Adrenal gland (tissue), 19 donors: ENCODE measurements at places on chromosomes 13 and 19. TPM values are rescaled to one million over a fixed set of nuclear protein-coding genes. Genes with fewer than 3 reads are reported as not detected.

- no peak overlapping the region for H3K27ac ChIP-seq
- DNase-seq: peak; percentile 71
- H3K27me3 ChIP-seq: no peaks in the 10 kb centered on the region
Observed at GRCh38 chr19:5627395-5627904, 4.6 kb downstream of the SAFB start.

DNA sequence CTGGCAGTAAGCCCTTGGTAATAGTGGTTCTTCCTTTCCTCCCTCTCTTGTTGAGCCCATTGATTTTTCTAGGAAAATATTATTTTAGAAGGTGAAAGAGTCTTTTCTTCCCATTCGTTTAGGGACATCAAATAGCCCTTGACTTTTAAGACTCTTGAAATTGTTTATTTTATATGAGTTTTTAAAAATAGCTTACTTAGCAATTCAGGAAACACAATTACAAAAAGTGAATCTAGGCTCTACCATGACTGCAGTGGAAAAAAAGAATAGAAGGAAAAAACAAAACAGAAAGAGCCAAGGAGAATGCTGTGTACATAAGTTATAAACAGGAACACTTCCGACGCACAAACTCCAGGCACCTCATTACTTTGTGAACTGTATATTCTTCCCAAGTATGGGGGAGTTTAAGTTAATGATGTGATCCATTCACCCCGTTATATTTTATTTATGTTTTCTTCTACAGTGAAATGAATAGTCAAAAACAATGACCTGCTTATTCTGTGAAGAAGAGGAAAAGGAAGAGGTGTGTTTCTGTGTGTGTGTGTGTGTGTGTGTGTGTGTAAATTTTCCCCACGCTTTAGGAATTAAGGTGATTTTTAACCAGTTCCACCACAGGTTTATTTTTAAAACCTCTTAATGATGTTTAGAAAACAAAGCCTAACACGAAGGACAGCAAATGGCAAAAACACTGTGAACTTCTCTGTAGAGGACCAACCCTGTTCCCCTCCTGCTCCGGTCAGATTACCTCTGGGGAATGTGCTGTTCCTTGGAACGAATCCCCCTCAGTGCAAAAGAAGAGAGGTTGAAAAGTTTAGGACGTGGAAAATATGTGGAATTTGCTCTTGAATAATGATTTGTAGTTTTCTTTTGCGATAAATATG lies 266.3 kb downstream of the KLF5 start:
- H3K4me1 ChIP-seq: no peaks in the 10 kb centered on the region
- no peak overlapping the region for H3K27ac ChIP-seq
- no peaks in the 10 kb centered on the region for H3K27me3 ChIP-seq
- no peak for DNase-seq
- no peak overlapping the region for H3K4me3 ChIP-seq

- peaks cover 15% of the 10 kb centered on the region for H3K4me1 ChIP-seq
- no peak overlapping the region for H3K27ac ChIP-seq
- no peak overlapping the region for H3K4me3 ChIP-seq
- DNase-seq: no peak
- H3K36me3 ChIP-seq: no peaks in the 10 kb centered on the region
- H3K27me3 ChIP-seq: peaks cover 18% of the 10 kb centered on the region
Observed at GRCh38 chr19:55352549-55353145, 1.9 kb downstream of the COX6B2 start.

DNA sequence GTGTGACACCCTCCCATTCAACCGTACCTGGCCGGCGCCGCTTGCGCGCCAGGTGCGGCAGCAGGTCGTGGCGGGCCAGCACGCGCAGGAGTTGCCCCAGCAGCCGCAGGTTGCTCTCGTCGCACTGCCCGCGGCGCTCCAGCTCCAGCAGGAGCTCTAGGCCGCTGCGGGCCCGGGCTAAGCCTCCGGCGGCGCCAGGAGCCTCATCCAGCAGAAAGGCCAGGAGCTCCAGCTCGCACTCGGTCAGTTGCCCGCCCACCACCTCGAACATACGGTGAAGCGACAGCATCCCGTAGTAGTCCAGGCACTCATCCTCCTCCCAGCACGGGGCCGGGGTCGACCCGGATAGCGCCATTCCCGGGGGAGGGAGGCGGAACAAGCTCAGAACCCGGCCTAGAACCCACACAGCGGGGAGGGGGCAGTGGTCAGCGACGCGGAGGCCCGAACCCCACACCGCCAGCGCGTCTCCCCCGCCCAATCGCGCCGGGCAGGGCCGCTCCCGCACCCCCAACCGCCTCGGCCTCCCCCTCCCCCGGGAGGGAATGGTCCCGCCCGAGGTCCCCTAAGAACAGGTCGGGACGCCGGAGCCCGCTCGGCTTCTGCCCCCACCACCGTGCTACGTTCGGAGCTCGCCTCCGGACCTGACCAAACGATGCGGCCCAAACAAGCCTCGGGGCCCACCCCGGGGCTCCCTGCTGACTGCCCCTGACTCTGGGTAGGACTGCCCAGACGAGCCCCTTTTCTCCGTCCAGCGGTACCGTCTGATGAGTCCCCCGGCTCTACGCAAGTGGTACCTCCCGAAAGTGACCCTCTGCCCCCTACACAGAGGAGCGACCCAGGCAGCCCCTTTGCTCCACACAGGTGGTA lies 591 bp downstream of the DEDD2 start:
- no peaks in the 10 kb centered on the region for H3K27me3 ChIP-seq
- no peaks in the 10 kb centered on the region for H3K36me3 ChIP-seq
- H3K4me1 ChIP-seq: peaks cover 69% of the 10 kb centered on the region

SPACA4 gene
- not detected for total RNA-seq

ZIC2 gene
- total RNA-seq: not detected

STK24 gene
- total RNA-seq: 72.2 TPM

DNA sequence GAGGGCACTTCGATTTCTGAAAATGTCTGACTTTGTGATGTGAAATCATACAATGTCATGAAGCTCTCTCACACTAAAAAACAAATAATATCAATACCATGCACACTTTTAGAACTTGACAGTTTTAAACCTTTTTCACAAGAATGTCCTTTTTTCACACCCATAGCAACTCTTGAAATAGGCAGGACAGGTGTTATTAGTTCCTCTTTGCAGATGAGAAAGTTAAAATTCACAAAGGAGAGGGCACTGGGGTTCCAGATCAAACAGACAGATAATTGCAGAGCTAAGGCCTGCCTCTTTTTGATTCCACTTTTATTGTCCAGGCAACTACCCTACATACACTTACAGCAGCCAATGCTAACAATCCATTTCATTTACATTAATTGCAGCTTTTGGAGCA lies 142.8 kb downstream of the KLF12 start:
- DNase-seq: no peak
- no peaks in the 10 kb centered on the region for H3K36me3 ChIP-seq
- H3K27ac ChIP-seq: no peak overlapping the region
- no peaks in the 10 kb centered on the region for H3K4me1 ChIP-seq
- no peaks in the 10 kb centered on the region for H3K27me3 ChIP-seq

- H3K4me1 ChIP-seq: no peaks in the 10 kb centered on the region
- no peak for DNase-seq
- H3K27me3 ChIP-seq: no peaks in the 10 kb centered on the region
- H3K27ac ChIP-seq: no peak overlapping the region
Observed at GRCh38 chr13:78197231-78197630, 278.6 kb upstream of the EDNRB start.

DNA sequence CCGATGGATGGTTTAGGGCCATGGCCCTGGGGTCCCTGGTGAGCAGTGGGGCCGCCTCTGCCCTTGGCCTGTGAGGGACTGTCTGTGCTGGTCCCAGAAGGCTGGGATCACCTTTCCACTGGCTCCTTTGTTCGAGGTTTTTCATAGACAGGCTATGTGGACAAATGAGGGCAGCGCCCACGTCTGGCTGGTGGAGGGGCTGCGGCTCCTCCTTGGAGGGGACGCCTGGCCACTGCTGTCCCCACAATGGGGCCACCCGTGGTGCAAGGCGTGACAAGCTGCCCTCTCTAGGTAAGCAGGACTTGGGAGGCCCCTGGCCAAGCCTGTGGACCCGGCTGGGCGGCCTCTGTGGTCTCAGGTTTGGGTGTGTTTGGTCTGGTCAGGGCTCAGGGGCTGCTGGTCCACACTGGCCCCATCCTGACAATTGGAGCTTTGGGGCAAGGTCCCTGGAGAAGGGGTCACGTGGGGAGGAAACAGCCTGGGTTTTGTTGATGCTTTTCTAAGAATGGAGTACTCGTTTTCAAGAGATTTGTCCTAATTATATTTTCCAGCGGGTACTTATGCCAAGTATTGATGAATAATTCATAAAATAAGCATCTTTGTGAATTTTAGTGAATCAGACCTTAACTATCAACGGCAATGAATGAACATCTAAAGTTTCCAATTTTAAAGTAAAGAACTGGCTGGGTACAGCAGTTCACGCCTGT lies 33.3 kb downstream of the MCF2L start:
- no peaks in the 10 kb centered on the region for H3K36me3 ChIP-seq
- peak; percentile 76 for DNase-seq
- no peak overlapping the region for H3K4me3 ChIP-seq
- no peaks in the 10 kb centered on the region for H3K4me1 ChIP-seq

GRCh38 chr19:36638862-36639510 lies 27.7 kb downstream of the ZNF461 start:
- no peaks in the 10 kb centered on the region for H3K27me3 ChIP-seq
- H3K27ac ChIP-seq: no peak overlapping the region
- no peak for DNase-seq
- no peaks in the 10 kb centered on the region for H3K4me1 ChIP-seq
- H3K4me3 ChIP-seq: no peak overlapping the region

NLRP9 gene
- not detected for total RNA-seq

DNA sequence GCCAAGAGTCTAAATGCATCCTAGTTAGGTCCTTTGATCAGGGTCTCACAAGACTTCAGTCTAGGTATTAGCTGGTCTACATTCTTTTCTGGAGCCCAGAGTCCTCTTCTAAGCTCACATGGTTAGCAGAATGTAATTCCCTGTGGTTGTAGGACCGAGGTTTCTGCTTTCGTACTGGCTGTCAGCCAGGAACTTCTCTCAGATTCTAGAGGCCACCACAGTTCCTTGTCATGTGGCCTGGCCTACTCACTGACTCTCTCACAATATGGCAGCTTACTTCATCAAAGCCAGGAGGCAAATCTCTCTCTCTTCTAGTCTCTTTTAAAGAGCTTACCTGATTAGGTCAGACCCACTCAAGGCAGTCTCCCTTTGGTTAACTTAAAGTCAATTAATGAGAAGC lies 82.9 kb downstream of the POU4F1 start:
- H3K27me3 ChIP-seq: no peaks in the 10 kb centered on the region
- DNase-seq: no peak
- no peaks in the 10 kb centered on the region for H3K4me1 ChIP-seq

MYO9B gene
- 95.7 TPM for total RNA-seq

DNA sequence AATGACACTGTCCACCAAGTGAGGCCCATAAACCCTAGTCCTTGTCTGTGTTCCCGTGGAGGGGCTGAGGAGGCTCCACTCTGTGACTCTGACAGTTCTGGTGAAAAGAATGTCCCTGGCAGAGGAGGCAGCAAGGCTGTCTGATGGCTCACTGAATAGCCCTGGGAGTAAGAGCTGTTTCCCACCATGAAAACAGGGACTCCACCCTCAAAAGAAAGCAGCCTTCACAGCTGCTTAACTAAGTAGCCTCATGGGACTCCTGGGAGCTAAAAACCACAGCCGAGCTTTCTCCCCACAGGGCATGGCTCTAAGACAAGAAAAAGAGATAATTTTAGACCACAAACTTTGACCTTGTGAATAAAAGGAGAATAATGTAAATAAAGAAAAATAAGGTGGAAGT lies 135.1 kb upstream of the FRY start:
- H3K4me1 ChIP-seq: no peaks in the 10 kb centered on the region
- no peaks in the 10 kb centered on the region for H3K36me3 ChIP-seq
- DNase-seq: no peak
- no peak overlapping the region for H3K4me3 ChIP-seq
- H3K27me3 ChIP-seq: no peaks in the 10 kb centered on the region

DNA sequence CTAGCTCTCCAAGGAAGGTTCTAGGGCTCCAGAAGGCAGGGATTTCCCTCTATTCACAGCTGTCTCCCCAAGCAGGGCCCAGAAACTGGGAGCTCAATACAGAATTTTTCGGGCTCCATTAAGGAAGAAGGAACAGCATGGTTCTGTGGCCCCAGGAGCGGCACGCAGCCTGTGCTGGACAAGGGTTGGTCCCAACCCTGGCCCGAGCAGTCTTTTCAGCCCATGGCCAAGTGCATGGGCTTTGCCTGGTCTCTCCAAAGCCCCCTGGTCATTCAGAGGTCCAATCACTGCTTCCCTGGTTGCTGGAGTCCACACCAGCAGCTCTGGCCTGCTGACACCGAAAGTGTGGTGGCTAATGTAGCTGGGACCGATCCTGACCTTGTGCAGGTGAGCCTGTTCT lies 6.6 kb upstream of the PRKD2 start:
- no peaks in the 10 kb centered on the region for H3K27me3 ChIP-seq
- peaks cover 17% of the 10 kb centered on the region for H3K4me1 ChIP-seq
- no peak overlapping the region for H3K4me3 ChIP-seq
- no peak for DNase-seq
- no peak overlapping the region for H3K27ac ChIP-seq
